ENCODE measurements at places on chromosomes 12 and 14. TPM values are rescaled to one million over a fixed set of nuclear protein-coding genes. Genes with fewer than 3 reads are reported as not detected.
A peak's percentile ranks its signal among the peaks of the same experiment; 100 is the strongest.

GRCh38 chr12:26275313-26276131, 80.1 kb downstream of the SSPN start:
- H3K4me3 ChIP-seq: no peak overlapping the region
- DNase-seq: no peak
- peak overlapping the region; percentile 38 for H3K27ac ChIP-seq

DNA sequence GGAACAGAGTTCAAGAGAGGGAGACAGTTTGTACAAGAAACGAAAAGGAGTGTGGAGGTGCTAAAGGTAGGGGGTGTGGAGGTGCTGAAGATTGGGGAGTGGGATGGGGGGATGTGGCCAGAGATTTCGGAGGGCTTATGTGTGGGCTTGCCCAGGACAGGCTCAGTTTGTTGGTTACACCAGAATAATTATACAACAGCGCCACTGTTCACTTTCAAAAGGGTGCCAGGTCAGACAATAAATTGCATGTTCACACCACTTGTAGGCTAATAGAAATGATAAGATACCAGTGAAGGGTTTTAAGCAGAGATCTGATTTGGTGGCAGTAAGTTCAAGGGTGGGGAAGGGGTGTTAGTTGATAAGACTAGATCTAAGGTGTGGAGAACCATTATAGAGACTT, 75.3 kb downstream of the PRKCH start:
- H3K4me3 ChIP-seq: no peak overlapping the region
- no peaks in the 10 kb centered on the region for H3K4me1 ChIP-seq
- H3K27me3 ChIP-seq: no peaks in the 10 kb centered on the region
- no peaks in the 10 kb centered on the region for H3K36me3 ChIP-seq
- H3K27ac ChIP-seq: no peak overlapping the region
- DNase-seq: no peak

- H3K27me3 ChIP-seq: no peaks in the 10 kb centered on the region
- no peaks in the 10 kb centered on the region for H3K4me1 ChIP-seq
- H3K27ac ChIP-seq: no peak overlapping the region
- H3K4me3 ChIP-seq: no peak overlapping the region
Measured at GRCh38 chr14:54637270-54638134, 70.6 kb downstream of the SAMD4A start.

DNA sequence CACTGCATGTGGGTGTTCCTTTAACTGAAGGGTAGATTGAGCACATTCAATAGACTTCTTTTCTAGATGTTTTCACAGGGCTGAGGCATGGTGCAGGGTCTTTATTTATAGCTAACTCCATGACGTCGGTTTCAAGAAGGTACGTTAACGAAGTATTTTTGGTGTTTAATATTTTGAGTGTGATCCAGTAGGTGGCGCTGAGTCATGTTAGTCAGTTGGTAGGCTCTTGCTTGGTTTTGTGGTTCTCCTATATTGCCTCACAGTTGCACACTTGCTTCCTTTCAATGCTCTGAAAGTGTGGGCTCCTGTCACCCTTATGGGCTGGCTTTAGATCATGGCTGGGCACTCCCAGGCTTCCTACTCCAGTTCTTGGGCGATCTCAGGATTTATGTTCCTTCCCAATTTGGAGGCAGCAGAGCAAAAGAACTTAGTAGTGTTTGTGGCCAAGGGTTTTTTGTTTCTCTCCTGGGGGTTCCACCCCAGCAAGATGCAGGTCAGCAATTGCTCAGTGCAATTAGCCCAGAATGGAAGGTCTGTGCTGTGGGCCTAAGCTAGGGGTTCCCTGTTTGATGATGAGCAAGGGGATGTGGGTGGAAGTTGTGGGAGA, 471.6 kb upstream of the FOXG1 start:
- no peak for DNase-seq
- no peak overlapping the region for H3K27ac ChIP-seq

DNAI7 gene
- polyA plus RNA-seq: 0.04 TPM

SSPN gene
- polyA plus RNA-seq: 2.6 TPM

SERPINA10 gene
- polyA plus RNA-seq: 0.06 TPM

CLBA1 gene
- polyA plus RNA-seq: 1.4 TPM

COCH gene
- 0.76 TPM for polyA plus RNA-seq

RNU4-1 gene
- not detected for polyA plus RNA-seq

GRCh38 chr14:72965249-72965648, 39.0 kb downstream of the DCAF4 start:
- no peaks in the 10 kb centered on the region for H3K27me3 ChIP-seq
- H3K4me1 ChIP-seq: no peaks in the 10 kb centered on the region
- H3K36me3 ChIP-seq: peaks cover 3% of the 10 kb centered on the region
- no peak overlapping the region for H3K4me3 ChIP-seq
- H3K27ac ChIP-seq: no peak overlapping the region

NTN4 gene
- 45.7 TPM for polyA plus RNA-seq

ATL1 gene
- polyA plus RNA-seq: 7.8 TPM

DNA sequence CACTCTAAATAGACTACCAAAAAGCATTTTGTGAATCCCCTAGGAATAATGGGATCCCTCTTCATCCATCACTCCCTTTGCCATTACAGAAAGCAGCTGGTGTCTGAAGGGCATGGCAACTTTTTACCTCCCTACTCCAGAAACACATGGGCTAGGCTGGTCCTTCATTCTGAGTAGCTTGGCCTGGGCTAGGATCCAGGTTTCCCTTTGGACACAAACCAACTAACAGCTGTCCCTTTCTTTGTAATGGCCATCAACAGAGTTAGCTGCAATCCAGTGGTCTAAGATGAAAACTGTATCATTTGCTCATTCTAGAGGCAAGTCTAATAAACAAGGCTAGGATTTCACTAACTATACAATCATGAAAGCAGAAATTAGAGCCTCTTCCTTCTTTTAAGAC, 7.4 kb downstream of the GRIN2B start:
- no peaks in the 10 kb centered on the region for H3K36me3 ChIP-seq
- H3K4me1 ChIP-seq: no peaks in the 10 kb centered on the region
- no peak overlapping the region for H3K27ac ChIP-seq
- H3K27me3 ChIP-seq: peaks cover 7% of the 10 kb centered on the region
- no peak overlapping the region for H3K4me3 ChIP-seq
- no peak for DNase-seq

GRCh38 chr14:21346532-21347135, 37.2 kb downstream of the SUPT16H start:
- peaks cover 2% of the 10 kb centered on the region for H3K36me3 ChIP-seq
- no peak overlapping the region for H3K27ac ChIP-seq
- H3K27me3 ChIP-seq: no peaks in the 10 kb centered on the region
- H3K4me1 ChIP-seq: no peaks in the 10 kb centered on the region
- no peak for DNase-seq

DNA sequence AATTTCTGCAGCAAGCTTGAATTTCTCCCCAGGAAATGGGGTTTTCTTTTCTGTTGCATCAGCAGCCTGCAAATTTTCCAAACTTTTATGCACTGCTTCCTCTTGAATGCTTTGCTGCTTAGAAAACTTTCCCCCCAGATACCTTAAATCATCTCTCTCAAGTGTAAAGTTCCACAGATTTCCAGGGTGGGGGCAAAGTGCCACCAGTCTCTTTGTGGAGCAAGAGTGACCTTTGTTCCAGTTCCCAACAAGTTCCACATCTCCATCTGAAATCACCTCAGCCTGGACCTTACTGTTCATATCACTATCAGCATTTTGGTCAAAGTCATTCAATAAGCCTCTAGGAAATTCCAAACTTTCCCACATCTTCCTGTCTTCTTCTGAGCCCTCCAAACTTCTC, 241.6 kb upstream of the TMTC1 start:
- H3K27me3 ChIP-seq: no peaks in the 10 kb centered on the region
- DNase-seq: no peak
- no peaks in the 10 kb centered on the region for H3K36me3 ChIP-seq
- H3K4me1 ChIP-seq: no peaks in the 10 kb centered on the region
- H3K27ac ChIP-seq: no peak overlapping the region
